ENCODE measurements at places on chromosomes 7 and 10.
A peak's percentile ranks its signal among the peaks of the same experiment; 100 is the strongest.

DNA sequence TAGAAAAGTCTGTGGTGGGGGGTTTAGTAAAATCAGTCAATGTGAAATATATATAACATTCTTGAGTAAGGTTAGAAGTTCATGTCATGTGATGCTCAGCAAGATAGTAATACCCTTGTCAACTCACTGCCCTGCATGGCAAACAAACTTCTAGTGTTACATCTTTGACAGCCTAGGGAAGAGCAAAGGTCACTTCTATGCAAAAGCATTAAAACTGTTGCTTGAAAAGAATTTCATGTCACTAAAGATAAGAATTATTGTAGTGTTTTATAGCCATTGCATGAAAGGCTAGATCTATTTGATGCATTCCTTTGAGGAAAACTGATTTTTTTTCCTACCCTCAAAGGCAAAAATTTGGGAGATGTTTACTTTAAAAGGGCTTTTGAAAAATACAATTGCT, 176.0 kb downstream of the SKAP2 start:
- DNase-seq, result no peak

- DNase-seq, result no peak
Observed at GRCh38 chr10:13634207-13634606, 47.4 kb downstream of the PRPF18 start.

DNA sequence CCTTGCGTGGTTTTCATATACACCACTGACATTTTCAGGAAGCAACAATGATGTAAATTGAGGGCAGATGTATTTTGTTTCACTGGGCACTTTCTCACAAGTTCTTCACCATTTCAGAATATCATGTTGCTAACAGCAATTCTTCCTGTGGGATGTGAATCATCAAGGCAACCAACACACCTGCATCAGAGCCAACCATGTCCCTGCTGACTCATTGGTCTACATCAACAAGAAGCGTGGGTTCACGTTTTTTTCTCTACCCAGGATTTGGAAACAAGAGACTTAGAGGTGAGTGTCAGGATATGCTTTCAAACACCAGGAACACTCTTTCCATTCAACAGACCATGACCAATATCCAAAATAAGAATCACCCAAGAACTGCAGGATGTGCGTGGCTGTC, 203.9 kb downstream of the TEX36 start:
- DNase-seq, result no peak

DNA sequence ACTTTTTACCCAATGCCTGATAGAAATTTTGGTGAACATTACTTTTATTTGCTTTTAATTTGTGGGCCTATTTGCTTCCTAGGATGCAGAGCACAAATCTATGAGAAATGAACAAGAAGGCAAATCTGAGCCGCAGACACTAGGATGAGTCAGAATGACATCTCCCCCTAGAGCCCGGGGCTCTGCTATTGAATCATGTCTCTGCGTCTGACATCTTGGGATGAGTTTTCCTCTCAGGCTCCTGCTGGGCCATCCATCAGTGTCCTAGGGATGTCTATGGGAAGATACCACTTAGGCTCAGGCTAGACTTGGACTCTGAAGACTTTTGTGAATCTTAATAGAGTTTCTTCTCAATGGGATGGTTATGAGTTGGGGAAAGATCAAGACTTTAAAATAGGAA, 157.3 kb upstream of the MTPN start:
- no peak for DNase-seq

DNA sequence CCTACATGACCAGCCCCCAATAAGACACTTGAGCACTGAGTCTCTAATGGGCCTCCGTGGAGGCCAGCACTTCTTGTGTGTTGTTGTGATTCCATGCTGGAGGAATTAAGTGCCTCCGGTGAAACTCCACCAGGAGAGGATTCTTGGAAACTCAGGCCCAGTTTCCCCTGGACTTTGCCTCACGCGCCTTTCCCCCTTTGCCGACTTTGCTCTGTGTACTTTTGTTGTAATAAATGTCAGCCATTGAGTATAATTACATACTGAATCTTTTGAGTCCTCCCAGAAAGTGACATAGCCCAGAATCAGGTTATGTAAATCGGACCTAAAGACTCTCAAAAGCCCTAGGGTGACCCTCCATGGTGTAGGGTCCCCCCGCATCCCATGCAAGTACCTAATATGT, 82.4 kb downstream of the DLG5 start:
- DNase-seq, result no peak

GRCh38 chr10:71365366-71365765, 31.4 kb upstream of the CDH23 start:
- no peak for DNase-seq

- no peak for DNase-seq
Observed at GRCh38 chr7:1083729-1084657, 3.9 kb upstream of the GPER1 start.

GRCh38 chr10:98047009-98047741, 16.8 kb upstream of the CRTAC1 start:
- no peak for DNase-seq

GRCh38 chr7:33596686-33597085, 308.7 kb upstream of the BMPER start:
- no peak for DNase-seq

- DNase-seq, result no peak
Observed at GRCh38 chr10:21675157-21675796, 141.2 kb downstream of the MLLT10 start.

GRCh38 chr10:26952094-26952493, 91.3 kb upstream of the ABI1 start:
- no peak for DNase-seq

GRCh38 chr10:95516774-95517373, 44.3 kb downstream of the SORBS1 start:
- DNase-seq, result no peak

- no peak for DNase-seq
Observed at GRCh38 chr7:110801502-110801901, 289.4 kb upstream of the LRRN3 start.

- peak; percentile 74 for DNase-seq
Observed at GRCh38 chr7:28922624-28923331, 35.4 kb downstream of the TRIL start.

DNA sequence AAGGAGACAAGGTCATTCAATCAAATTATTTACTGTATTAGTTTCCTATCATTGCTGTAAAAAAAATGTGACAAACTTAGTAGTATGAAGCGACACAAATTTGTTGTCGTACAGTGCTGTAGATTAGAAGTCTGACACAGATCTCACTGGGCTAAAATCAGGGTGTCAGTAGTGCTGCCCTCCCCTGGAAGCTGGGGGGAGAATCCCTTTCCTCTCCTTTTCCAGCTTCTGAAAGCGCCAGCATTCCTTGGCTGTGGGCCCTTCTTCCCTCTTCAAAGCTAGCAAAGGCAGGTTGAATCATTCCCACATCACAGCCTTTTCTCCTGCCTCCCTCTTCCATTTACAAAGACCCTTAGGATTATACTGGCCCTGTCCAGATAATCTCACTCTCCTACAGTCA, 28.0 kb downstream of the VPS41 start:
- DNase-seq, result no peak

DNA sequence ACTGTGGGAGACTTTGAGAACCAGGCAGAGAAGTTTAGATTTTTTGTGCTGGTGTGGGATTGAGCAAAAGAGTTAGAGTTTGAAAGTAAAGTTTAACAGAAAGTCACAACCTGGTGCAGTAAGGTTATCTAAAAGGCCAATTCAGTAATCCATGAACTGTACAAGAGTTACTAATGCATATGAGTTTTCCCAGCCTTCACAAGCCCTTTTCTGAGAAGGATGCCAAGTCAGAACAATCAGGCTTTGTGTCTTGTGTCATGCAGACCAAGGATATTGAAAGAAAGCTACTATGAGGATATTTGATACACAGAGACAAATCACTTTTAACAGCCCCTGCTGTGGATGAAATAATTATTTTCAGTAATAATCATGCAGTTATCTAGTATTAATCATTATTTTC, 68.8 kb upstream of the MYO3A start:
- DNase-seq, result no peak

DNA sequence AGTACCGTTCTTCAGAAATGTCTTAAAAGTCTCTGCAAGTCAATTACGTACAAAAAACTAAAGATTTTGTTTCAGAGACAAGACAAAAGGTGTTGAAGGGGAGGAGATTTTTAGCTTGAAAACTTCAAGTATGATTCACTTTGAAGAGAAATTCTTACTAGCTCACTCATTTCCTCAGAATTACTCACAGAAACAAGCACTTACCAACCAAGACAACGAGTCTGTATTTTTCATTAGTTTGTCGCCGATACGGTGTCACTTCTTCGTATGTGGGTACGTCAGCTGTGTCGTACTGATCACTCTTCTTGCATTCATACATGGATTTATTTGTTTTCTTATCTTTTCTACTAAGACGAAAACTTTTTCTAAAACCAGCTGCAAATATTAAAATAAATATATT, 90.6 kb upstream of the ODAD2 start:
- no peak for DNase-seq

GRCh38 chr7:50305583-50306493, 1.3 kb downstream of the IKZF1 start:
- no peak for DNase-seq

DNA sequence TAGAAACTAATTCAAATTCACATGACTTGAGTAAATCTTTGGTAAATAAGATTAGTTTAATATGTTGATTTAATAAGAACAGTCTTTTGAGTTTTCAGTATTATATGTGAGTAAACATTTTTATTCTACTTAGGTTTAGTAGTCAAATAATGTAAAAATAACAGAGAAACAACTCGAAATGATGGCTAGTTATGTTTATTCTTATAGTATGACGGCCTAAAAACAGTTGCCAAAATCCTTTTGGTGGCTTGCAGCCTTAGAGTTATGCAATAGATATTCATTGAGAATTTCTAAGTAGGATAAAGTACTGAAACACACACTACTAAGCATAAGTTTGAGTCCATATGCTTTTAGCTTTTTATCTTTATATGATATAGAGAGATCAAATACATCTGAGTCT, 184.8 kb downstream of the GNAI1 start:
- no peak for DNase-seq

- peak; percentile 73 for DNase-seq
Observed at GRCh38 chr7:73738220-73738611, 386 bp downstream of the ABHD11 start.

Data from H1 (cell line).